GM12865 (cell line): ENCODE measurements at places on chromosomes 13 and 19.
A peak's percentile ranks its signal among the peaks of the same experiment; 100 is the strongest.

DNA sequence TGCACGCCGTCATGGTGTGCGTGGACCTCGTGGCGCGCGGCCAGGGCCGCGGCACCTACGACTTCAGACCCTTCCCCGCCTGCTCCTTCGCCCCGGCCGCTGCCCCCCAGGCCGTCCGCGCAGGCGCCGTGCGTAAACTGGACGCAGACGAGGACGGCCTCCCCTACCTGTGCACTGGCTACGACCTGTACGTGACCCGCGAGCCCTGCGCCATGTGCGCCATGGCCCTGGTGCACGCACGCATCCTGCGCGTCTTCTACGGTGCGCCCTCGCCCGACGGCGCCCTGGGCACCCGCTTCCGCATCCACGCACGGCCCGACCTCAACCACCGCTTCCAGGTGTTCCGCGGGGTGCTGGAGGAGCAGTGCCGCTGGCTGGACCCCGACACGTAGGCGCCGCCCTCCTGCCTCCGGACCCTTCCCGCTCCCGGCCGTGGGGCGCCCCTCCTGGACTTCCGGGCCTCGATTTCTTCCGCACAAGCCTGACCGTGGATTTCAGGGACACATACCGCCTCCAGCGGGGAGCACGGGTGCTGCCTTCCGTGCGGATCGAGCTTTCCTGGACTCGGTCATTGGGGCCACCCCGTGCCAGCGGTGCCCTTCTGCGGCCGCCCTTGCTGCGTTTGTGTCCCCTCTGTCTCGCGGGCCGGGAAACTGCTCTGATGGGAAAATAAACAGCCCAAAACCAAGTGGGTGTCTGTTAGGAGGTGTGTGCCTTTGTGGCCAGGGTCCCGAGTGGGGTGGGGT is 7.7 kb downstream of the ADAT3 start:
- no peak for DNase-seq

DNA sequence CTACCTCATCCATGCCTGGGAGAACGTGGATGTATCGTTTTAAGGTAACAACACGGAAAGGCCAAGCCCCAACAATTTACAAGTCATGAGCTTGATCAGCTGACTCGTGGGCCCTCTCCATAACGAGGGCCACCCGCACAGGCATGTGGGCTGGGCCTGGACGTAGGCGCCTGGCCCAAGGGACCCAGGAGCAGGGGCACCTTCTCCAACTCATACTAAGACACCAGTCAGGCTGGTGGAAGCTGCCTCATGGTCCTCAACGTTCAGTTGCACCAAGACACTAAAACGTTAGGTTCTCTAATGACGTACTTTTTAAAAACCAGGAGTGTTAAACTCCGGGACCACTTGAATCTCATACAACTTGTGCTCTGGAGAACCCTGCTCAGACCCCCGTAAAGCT is 21.8 kb upstream of the EIF3G start:
- no peak for DNase-seq

DNA sequence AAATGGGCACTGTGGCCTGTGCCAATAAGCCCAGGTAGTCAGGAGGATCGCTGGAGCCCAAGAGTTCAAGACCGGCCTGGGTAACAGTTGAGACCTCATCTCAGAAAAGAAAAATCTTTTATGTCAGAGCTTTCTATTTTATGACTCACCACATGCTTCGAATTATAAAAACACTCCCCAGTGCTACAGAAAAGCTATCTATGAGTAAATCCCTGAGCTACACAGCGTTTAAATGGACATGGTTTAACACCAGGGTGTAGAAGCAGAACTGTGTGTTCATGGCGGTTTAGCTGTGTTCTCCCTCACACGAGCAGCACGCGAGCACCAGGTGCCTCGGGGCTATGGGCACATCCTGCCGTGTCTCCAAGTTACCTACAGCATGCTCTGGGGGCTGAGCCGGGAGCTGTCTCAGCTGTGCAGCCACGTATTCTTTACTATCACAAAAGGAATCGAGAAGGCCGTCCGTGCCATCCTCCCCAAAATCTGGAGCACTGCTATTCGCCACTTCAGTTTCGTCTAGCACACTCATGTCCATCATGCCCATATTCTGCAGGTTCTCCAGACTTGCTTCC is 6.7 kb downstream of the SAFB2 start:
- DNase-seq = no peak

DNA sequence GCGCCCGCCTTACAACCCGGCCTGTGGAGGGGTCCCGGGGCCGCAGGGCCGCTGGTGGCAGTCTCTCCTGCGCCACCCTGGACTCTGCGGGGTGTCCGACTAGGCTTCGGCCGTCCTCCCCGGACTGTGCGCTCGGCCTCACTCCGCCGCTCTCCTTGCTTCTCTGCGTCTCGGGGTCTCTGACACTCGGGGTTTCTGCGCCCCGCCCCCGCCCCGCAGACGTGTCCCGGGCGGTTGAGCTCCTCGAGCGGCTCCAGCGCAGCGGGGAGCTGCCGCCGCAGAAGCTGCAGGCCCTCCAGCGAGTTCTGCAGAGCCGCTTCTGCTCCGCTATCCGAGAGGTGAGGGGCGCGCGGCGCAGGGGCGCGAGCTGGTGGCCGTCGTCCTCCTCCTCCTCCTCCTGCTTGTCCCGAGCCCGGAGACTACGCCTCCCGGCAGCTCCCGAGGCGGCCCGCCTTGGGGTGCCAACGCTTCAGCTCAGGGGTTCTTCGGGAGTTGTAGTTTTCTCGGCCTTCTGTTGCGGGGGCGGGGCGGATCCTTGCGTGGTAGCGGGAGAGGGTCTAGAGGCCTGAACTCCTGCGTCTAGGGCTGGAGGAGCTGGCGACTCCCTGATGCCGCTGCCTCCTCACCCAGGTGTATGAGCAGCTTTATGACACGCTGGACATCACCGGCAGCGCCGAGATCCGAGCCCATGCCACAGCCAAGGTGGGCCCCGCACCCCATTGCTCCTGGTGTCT is 627 bp downstream of the LIN7B start:
- no peak for DNase-seq

DNA sequence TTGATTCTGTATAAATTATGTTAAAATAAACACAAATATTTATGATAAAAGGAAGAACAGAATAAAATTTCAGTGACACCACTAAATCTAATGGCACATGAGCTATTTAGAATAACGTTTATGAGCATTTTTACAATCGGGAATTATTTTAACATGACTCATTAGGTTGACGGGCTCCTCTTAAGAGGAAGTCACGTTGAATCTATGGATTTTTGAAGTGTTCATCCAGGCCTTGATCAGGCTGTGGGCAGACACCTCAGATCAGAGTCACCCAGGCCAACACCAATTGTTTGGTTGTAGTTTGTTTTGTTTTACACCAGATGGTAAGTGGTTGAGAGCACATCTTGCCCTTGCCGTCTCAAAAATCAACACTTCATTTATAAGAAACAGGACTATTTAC is 257.8 kb downstream of the FOXO1 start:
- DNase-seq = no peak

DNA sequence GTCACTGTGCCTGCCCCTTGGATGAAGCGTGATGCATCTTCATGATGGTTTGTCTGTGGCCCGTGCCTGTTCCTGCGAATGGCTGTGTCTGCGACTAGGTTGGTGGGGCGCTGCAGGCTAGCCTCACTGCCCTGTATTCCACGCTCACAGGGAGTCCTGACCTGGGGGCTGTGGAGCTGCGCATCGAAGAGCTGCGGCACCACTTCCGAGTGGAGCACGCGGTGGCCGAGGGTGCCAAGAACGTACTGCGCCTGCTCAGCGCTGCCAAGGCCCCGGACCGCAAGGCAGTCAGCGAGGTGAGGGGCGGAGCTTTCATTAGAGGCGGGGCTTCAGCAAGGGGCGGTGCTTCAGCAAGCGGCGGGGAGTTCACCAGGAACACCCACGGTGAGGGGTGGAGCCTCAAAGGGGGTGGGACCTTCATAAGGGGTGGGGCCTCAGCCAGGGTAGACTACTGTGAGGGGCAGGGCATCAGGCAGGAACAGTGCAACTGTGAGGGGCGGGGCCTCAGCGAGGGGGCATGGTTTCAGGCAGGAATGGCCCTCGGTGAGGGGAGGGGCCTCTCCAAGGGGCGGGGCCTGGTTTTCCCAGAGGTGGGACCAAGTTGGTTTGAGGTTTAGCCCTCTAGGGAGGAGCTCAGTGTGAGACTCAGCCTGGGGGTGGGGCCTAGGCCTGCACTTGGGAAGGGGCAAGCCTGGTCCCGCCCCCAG is 17.2 kb downstream of the PKN1 start:
- peak; percentile 71 for DNase-seq

GRCh38 chr13:98480915-98481877 is 95.7 kb downstream of the STK24 start:
- DNase-seq = peak; percentile 84

GRCh38 chr13:79917628-79918027 is 423.3 kb downstream of the SPRY2 start:
- no peak for DNase-seq

- no peak for DNase-seq
Measured at GRCh38 chr19:48149430-48149829, 20.7 kb downstream of the LIG1 start.

GRCh38 chr13:37194428-37194861 is 89.0 kb upstream of the CSNK1A1L start:
- DNase-seq = no peak

- peak; percentile 81 for DNase-seq
Measured at GRCh38 chr19:49906879-49907564, 10.3 kb upstream of the IL4I1 start.

DNA sequence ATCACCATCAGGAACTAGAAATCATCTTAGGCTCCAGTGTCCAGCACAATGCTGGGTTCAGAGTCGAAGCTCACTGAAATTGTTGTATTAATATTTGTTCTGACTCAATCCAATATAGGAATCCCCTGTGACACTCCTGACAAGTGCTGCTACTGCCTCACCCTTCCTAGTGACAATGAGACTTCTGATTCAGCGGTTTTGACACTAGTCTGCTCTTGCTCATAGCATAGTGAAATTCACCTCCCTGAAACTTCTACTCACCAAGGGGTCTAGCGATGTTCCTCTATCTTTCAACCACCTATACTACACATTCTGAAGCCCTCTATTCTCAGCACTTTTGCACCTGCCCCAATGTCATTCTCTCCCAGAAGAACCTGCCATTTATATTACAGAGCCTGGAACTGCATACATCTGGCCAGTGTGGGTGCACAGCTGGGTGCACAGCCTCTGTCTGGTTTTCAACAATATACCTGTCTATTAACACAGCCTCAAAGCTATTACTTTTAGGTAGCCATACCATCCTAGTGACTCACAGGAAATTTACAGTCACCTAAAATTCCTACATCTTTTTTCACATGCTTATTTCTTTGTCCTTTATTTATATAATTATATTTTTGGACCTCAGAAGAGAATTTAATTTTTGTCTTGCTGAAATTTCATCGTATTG is 88.3 kb downstream of the DOCK9 start:
- no peak for DNase-seq

GRCh38 chr19:43594710-43595604 is 977 bp downstream of the IRGQ start:
- DNase-seq = peak; percentile 86

DNA sequence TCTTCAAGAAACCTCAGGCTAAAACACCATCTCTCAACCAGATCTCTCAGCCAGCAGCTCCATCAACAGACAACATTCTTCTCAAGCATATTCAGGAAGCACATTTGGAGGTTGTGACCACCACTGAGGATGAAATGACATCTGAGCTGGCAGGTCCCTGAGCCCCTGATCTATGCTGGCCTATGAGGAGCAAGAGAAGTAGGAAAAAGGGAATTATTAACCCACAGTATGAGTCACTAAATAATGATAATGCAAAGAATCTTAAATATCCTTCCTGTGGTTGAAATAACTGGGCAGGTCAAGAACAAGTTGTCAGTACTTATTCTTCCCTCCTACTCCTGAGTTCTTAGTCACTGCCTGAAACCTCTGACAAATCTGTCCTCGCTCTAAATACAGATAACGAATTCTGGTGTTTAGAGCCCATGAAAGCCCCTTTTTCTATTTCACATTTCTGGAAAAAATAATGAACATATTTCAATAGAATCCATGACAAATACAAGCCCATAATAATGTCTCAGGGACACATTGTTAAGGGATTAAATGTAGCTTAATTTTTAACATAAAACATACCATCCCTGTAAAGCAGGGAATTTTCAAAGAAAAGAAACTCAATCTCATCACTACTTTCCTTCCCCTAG is 225.8 kb upstream of the IRS2 start:
- DNase-seq = no peak

- DNase-seq = no peak
Measured at GRCh38 chr13:104855581-104855980, 1679.9 kb downstream of the EFNB2 start.

GRCh38 chr19:10431943-10432735 is 11.8 kb downstream of the PDE4A start:
- peak; percentile 65 for DNase-seq

DNA sequence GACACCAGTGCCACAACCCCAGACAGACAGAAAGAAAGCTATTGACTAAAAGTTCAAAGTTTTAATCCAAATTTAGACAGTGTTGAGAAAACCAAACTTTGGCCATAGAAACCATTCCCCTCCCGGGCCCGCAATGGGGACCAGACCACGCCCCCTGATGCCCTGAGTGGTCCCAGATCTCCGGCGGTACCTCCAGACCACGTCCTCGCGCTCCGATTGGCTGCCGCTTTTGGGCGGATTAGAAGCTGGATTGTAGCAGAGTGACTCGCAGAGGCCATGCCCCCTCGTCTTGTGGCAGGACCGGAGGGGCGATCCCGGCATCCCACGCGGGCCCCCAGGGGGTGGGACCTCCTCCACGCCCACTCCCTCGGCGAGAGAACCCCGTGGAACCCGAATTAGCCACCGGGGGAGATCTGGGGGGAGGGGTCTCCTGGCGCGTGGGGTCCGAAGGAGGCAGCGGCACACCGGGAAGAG is 797 bp upstream of the HSD17B14 start:
- peak; percentile 91 for DNase-seq

DNA sequence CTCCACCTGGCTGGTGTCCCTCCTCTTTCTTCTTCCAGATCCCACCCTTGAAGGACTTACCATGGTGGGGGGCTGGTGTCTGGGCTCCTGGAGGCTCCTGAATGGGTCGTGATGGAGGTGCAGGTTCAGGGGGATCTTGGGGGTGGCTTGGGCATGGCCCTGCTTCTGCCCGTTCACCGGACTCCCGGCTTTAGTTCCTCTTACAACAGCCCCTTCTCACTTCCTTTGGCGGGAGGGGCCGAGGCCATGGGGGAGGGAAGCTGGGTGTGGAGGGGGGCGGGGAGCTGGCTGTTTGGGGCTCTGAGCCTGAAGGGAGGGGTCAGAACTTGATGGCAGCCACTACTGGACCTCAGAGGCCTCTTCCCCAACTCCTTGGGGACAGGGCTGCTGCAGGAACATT is at the start of gene MYO1F:
Gene MYO1F (minus strand): TSS at position 196 of the 400 bp plus-strand sequence. CDS start 133 bp downstream, at position 63.
- peak; percentile 72 for DNase-seq

- DNase-seq = no peak
Measured at GRCh38 chr19:29884466-29884865, 57.6 kb upstream of the URI1 start.

- peak; percentile 98 for DNase-seq
Measured at GRCh38 chr13:42377640-42378382, 105.9 kb downstream of the AKAP11 start.
